ENCODE measurements at places on chromosomes 5 and 9.

- DNase-seq = no peak
Measured at GRCh38 chr9:91939978-91940377, 10.1 kb downstream of the ROR2 start.

DNA sequence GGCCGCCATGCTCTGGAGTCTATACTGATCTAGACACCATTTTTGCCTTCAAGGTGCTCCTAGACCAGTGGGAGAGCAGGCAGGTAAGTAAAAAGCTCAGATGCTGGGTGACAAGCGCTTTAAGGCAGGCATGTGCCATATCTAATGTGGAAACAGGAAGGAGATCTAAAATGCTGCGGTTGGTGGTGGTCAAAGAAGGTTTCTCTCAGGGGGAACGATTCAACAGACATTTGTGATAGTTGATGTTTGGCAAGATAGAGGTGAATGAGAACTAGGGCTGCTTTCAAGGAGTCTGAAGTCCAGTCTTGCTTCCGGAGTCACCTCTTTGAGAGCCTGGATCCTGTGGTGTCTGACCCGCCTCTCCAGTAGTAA, 146.2 kb upstream of the KLF4 start:
- DNase-seq = no peak

GRCh38 chr5:122004201-122004600, 42.4 kb downstream of the SRFBP1 start:
- no peak for DNase-seq

DNA sequence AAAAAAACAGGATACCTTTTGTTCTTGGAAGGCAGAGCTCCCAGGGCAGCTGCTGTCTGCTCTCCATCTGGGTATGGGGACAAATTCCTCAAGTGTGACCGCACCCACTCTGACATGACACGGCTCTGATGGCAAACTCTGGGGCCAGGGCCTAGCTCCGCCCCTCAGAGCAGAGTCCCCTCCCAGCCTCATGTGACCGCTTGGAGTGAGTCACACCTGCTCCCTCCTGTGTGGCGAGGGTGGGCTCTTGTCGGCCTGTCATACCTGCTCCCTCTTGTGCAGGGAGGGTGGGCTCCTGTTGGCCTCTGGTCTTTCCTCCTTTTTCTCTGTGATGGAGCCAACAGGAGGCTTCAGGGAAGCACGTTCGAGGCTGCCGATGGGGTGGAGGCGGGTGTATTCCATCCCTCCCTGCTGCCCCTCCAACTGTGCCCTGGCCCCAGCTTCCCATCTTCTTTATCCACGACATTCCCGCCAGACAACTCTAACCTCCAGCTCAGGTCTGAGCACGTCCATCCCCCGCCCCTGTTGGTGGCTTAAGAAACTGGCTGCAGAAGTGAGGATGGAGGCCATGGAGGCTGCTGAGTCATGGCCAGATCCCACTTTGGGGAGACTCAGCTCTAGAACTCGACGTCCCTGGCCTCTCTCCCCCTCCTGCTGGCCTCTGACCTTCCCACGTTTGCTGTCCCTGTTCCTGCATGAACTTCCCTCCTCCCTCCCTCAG, 65.3 kb downstream of the OLFM1 start:
- no peak for DNase-seq

DNA sequence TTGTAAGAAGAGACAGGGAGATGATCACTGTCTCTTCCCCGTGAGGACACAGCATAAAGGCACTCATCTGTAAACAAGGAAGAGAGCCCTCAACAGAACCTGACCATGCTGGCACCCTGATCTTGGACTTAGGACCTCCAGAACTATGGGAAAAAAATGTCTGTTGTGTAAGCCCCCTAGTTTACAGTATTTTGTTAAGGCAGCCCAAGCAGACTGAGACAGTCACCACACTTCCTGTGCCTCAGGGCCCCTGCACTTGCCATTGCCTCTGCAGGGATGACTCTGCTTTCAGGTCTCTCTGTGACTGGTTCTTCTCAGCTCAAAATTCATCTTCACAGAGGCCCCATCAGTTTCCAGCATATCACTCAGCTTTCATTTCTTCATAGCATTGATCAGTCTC, 372.1 kb downstream of the TLE1 start:
- DNase-seq = no peak

- no peak for DNase-seq
Measured at GRCh38 chr5:14197056-14197455, 53.9 kb downstream of the TRIO start.

GRCh38 chr5:135829179-135829578, 5.3 kb upstream of the SLC25A48 start:
- no peak for DNase-seq

DNA sequence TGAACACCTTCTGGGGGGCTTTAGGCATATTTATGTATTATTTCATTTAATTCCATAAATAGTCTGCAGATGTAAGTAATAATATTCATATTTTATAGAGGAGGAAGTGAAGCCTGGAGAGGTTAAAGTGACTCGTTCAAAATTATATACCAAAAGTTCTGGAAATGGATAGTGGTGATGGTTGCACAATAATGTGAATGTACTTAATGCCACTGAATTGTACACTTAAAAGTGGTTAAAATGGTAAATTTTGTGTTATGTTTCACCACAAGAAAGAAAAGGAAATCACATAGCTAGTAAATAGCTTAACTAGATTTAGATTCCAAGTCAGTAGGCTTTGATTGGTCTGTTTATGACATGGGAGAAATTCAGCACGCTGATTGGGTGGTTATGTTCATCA, 13.0 kb upstream of the TMEFF1 start:
- DNase-seq = no peak

DNA sequence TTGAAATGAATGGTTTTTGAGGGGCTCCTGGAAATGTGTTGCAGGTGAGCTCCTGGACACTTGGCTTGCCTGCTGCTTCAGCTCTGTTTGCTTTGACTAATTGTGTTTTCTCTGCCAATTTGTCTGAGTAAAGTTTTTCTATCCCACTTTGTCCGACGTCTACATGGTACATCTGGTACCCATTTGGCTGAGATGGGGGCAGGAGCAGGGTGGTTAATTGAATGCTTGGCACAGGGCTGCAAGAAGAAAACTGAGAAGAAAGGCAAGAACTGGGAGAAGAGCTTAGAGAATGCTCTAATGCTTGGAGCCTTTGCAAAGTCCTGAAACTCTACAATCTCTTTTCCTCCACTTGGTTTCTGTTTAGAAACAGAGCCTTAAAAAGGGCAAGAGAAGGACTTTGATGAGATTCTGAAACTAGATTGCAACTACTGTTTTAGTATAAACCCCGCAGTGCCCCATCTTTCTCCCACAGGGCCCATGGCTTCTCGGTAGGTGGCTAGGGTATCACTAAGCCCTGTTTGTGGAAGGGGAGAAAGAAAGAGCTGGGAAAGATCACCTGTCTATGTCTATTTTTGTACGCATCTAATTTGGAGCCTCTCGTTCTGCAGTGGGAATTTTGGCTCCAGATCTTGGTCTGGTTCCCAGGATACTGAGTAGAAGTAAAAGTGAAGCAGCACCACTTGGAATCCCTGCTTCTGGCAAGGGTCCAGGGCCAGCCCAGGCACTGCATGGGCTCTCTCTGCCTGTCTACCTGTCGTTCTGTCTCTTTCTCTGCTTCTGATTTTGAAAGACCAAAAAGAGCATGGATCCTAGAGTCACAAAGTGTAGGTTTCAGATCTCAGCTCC, 214.4 kb downstream of the SEMA6A start:
- DNase-seq = no peak

- no peak for DNase-seq
Measured at GRCh38 chr5:1831257-1831656, 30.1 kb downstream of the NDUFS6 start.

DNA sequence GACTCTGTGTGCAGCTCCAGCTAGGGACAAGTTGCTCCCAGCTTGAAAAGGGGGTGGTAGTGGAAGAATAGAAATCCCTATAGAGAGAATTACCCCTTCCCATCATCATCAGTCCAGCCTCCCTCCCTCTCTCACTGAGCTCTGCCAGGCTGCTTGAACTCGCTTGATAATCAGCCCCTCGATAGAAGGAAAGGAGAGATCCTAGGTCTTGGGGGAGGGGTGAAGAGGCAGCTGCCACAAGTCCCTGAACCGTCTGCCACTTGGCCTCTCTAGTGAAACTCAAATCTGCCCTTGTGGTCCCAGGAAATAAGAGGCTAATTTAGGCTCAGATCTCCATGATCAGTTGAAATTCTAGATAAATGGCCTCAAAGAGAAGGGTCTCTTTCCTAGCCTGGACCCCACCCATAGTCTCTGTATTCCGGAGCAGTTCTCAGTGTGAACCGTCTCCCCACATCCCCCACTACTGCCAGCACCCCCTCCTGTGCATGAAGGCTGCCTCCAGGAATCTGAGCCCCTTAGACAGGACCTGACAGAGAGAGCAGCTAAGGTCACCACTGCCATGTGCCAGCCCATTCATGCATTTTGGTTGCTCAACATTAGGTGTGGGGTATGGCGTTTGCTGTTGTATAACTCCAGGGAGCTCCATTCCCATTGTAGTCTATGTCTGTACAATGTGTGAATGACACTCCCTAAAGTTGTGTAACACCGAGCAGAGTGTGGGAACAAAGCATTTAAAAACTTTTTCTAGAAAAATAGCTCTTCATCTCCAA, 5.5 kb downstream of the DNAJB5 start:
- DNase-seq = no peak

All from GM12891 (cell line).